ENCODE measurements at places on chromosomes 7 and 10.

DNA sequence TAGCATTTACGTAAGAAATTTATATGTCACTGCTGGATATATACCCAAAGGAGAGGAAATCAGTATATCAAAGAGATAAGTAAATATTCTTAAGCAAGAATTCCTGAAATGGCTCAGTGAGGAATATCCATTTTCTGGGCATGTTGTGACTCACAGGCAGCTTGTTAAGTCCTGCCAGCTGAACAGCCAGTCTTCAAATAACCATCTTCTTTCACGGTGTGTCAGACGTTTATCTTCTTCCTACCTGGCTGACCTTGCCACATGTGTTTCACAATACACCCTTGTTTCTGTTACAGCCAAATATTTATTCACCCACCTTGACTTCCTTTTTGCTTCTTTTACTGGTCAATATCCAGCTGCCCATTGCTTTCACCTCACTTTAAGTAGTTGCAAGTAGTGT is 648.1 kb downstream of the ANKRD7 start:
- no peaks in the 10 kb centered on the region for H3K4me1 ChIP-seq
- DNase-seq = no peak
- H3K27me3 ChIP-seq = no peaks in the 10 kb centered on the region
- H3K36me3 ChIP-seq = no peaks in the 10 kb centered on the region
- no peak overlapping the region for H3K27ac ChIP-seq

DNA sequence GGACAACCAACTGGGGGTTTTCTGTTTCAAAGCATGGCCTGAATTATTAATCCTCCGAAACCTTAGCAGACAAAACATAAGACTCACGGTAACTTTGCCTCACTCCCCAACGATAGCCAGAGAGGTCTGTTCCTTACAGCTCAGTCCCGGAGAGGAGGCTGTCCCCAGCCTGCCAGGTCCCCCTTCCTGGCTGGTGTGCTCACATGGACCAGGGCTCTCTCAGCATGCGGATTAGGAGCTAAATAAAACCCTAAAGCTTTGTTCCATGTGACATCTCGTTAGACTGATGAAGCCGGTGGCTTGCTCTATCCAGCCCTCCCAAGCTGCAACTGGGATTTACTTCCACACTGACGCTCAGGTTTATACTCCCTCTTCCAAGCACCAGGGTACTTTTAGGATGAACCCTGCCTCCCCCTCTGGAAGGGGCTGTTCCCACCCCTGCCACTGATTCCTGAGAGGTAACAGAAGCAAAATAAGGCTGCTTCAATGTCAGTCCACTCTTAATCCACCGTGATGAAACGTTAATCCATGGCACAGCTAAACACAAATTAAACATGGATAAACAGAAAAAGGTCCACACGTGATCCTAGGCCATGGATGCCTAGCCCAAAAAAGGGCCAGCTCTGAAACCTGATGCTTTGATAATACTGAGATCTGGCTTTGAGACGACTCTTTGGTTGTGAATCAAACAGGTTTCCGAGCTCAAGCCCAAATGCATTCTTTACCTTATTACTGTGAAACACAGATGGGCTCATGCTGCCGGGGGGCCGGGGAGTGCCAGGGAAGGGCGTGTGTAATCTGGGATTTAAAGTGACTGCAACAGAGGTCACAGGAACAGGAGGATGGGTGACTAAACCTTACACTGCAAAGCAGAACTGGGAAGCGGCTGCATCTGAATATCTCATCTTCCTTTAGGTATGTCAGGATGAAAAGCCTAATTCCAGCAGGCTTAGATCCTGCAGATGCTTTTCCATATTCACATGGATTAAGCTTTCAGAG is 86.2 kb downstream of the ZRANB1 start:
- peaks cover 8% of the 10 kb centered on the region for H3K36me3 ChIP-seq
- H3K4me1 ChIP-seq = peaks cover 28% of the 10 kb centered on the region
- no peaks in the 10 kb centered on the region for H3K27me3 ChIP-seq
- no peak overlapping the region for H3K27ac ChIP-seq

DNA sequence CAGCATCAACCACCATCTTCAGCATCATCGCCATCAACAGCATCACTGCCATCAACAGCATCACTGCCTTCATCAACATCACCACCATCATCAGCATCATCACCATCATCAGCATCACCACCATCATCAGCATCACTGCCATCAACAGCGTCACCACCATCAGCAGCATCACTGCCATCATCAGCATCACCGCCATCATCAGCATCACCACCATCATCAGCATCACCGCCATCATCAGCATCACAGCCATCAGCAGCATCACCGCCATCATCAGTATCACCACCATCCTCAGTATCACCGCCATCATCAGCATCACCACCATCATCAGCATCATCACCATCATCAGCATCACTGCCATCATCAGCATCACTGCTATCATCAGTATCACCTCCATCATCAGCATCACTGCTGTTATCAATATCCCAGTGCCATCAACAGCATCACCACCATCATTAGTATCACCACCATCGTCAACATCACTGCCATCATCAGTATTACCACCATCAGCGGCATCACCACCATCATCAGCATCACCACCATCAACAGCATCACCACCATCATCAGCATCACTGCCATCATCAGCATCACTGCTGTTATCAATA is 115.2 kb downstream of the RGS10 start:
- H3K27ac ChIP-seq = no peak overlapping the region
- no peak overlapping the region for H3K4me3 ChIP-seq
- H3K36me3 ChIP-seq = no peaks in the 10 kb centered on the region
- H3K27me3 ChIP-seq = no peaks in the 10 kb centered on the region
- peaks cover 3% of the 10 kb centered on the region for H3K4me1 ChIP-seq

DNA sequence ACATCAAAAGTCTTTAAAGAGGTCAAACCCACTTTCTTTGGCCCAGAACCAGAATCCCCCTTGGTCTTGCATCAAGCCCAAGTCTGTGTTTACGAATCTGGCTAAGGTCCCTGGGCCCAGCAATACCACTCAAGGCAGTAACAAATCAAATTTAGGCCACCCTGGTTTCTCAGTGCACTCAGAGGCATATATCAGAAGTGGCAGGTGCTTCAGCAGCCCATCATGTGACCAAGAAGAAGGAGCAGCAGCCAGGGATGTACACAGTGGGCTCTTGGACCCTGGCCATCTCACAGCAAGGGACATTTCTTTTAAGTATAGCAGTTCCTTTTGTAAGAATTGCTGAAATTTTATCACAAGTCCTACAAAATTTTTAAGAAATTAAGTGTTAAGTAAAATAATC is 7.3 kb upstream of the SLC25A13 start:
- no peak overlapping the region for H3K27ac ChIP-seq
- DNase-seq = no peak

DNA sequence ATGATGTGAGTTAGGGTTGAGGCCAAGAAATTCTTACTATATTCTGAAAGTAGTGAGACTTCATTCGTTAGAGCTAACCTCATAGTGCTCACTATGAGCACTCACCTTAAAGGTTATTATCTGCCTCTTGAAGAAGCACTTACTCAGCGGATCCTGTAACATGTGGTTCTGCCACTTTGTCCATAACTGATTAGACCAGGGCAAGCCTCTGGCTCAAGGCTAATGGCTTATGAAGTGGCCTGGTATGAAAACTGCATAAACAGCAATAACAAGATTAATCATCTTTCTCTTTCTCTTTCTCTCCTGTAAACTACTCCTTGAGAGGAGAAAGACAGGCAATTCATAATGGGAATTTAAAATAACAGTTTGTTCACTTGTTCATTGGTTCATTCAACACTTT is 82.8 kb downstream of the MAPK8 start:
- no peaks in the 10 kb centered on the region for H3K27me3 ChIP-seq
- H3K36me3 ChIP-seq = no peaks in the 10 kb centered on the region
- peaks cover 8% of the 10 kb centered on the region for H3K4me1 ChIP-seq
- peak overlapping the region; percentile 24 for H3K27ac ChIP-seq

GRCh38 chr10:6607778-6608177 is 27.7 kb upstream of the PRKCQ start:
- H3K36me3 ChIP-seq = no peaks in the 10 kb centered on the region
- H3K27ac ChIP-seq = no peak overlapping the region
- H3K4me1 ChIP-seq = no peaks in the 10 kb centered on the region
- H3K4me3 ChIP-seq = no peak overlapping the region

GRCh38 chr7:128902761-128903585 is 7.5 kb downstream of the KCP start:
- H3K36me3 ChIP-seq = no peaks in the 10 kb centered on the region
- no peaks in the 10 kb centered on the region for H3K4me1 ChIP-seq
- peaks cover 4% of the 10 kb centered on the region for H3K27me3 ChIP-seq
- no peak overlapping the region for H3K4me3 ChIP-seq

Measured in adrenal gland (tissue), 19 donors.